ENCODE measurements at places on chromosomes 3 and 15.

GRCh38 chr3:169172535-169172934 lies 491.0 kb downstream of the MECOM start:
- no peak for DNase-seq
- H3K4me3 ChIP-seq, result no peak overlapping the region
- H3K27ac ChIP-seq, result no peak overlapping the region
- no peaks in the 10 kb centered on the region for H3K36me3 ChIP-seq
- peaks cover 8% of the 10 kb centered on the region for H3K4me1 ChIP-seq

- no peaks in the 10 kb centered on the region for H3K4me1 ChIP-seq
- H3K4me3 ChIP-seq, result no peak overlapping the region
- H3K27me3 ChIP-seq, result no peaks in the 10 kb centered on the region
- DNase-seq, result no peak
- no peaks in the 10 kb centered on the region for H3K36me3 ChIP-seq
Observed at GRCh38 chr15:54159012-54159411, 180.8 kb downstream of the UNC13C start.

DNA sequence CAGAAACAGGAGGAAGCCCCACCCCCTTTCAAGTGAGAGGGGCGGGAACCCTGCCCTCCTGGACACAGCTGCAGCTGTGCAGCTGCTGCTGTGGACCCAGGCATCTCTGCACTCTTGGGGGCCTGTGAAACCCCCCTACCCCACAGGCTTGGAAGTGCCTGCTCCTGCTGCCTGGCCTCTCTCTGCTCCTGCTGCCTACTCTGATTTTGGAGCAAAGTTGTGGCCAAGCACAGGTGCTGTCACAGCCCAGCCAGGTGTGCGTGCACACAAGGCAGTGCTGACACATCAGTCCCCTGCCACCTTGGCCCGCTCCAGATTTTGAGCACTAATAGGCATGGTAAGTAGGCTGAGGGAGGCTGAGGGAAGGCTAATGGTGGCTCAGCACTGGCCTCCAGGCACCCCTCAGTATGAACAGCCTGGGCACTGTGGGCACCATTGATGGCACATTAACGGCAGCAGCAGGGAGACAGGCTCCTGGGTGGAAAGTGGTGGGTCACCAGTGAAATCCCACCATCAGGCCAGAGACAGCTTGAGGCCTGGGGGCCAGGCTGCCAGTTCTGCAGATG lies 890.9 kb downstream of the GBE1 start:
- no peaks in the 10 kb centered on the region for H3K36me3 ChIP-seq
- no peaks in the 10 kb centered on the region for H3K27me3 ChIP-seq
- H3K4me3 ChIP-seq, result no peak overlapping the region
- H3K27ac ChIP-seq, result no peak overlapping the region

- no peak for DNase-seq
- H3K27me3 ChIP-seq, result no peaks in the 10 kb centered on the region
- H3K4me1 ChIP-seq, result no peaks in the 10 kb centered on the region
Observed at GRCh38 chr3:71629289-71629688, 45.8 kb upstream of the FOXP1 start.

- H3K4me1 ChIP-seq, result no peaks in the 10 kb centered on the region
- peaks cover 87% of the 10 kb centered on the region for H3K36me3 ChIP-seq
- no peak overlapping the region for H3K4me3 ChIP-seq
- peak; percentile 17 for DNase-seq
- H3K27me3 ChIP-seq, result no peaks in the 10 kb centered on the region
Observed at GRCh38 chr3:51934139-51934850, 7.4 kb downstream of the RRP9 start.

GRCh38 chr3:154718053-154718452 lies 288.1 kb upstream of the GPR149 start:
- no peak for DNase-seq
- no peaks in the 10 kb centered on the region for H3K27me3 ChIP-seq
- no peaks in the 10 kb centered on the region for H3K36me3 ChIP-seq

DNA sequence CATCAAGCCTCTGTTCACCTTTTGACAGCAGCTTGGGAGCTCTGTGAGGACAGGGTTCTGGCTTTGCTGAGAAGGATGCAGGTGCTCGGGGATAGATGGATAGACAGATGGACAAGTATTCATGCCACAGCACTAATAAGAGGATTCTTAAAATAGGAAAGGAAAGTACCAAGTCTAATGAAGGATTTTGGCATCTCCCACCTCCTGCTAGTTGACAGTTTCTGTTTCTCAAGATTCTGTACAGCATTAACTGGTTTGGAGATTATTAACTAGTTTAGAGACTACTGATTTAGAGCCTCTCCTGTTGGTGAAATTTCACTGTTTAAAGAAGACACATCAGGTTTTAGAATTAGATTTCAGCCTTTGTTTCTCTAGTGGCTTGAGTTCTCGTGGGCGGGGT lies 152.3 kb downstream of the CACNA1D start:
- no peak for DNase-seq
- H3K4me1 ChIP-seq, result no peaks in the 10 kb centered on the region
- H3K27ac ChIP-seq, result no peak overlapping the region
- H3K36me3 ChIP-seq, result no peaks in the 10 kb centered on the region
- H3K27me3 ChIP-seq, result no peaks in the 10 kb centered on the region
- no peak overlapping the region for H3K4me3 ChIP-seq

- no peaks in the 10 kb centered on the region for H3K27me3 ChIP-seq
- H3K36me3 ChIP-seq, result no peaks in the 10 kb centered on the region
- H3K27ac ChIP-seq, result no peak overlapping the region
- no peaks in the 10 kb centered on the region for H3K4me1 ChIP-seq
Observed at GRCh38 chr3:156216216-156216615, 95.8 kb downstream of the KCNAB1 start.

GRCh38 chr3:112382543-112383160 lies 49.7 kb downstream of the CD200 start:
- H3K4me1 ChIP-seq, result peaks cover 6% of the 10 kb centered on the region
- no peak overlapping the region for H3K4me3 ChIP-seq
- no peaks in the 10 kb centered on the region for H3K36me3 ChIP-seq
- H3K27ac ChIP-seq, result no peak overlapping the region
- H3K27me3 ChIP-seq, result no peaks in the 10 kb centered on the region

DNA sequence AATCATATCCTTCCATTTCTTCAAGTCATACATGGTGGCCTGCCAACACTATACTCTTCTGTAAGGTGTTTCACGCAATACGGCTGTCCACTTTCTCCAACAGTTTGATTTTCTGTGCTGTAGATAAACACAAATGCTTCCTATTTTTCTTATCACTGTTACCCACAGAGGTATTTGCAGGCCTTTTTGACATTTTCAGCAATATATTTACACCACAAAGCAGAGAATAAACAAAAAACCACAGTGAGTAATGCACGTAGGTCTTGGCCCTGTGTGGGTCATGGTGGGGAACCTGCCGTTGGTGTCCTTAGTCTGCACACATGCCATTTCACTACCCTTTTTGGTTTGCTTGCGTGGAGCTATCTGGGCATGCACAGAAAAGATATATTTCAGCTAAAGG lies 59.5 kb downstream of the LRRC28 start:
- no peaks in the 10 kb centered on the region for H3K27me3 ChIP-seq
- no peak overlapping the region for H3K4me3 ChIP-seq
- peaks cover 20% of the 10 kb centered on the region for H3K4me1 ChIP-seq
- no peaks in the 10 kb centered on the region for H3K36me3 ChIP-seq
- no peak overlapping the region for H3K27ac ChIP-seq

GRCh38 chr15:80568298-80568697 lies 126.8 kb upstream of the ABHD17C start:
- no peak overlapping the region for H3K27ac ChIP-seq
- H3K27me3 ChIP-seq, result no peaks in the 10 kb centered on the region
- no peak overlapping the region for H3K4me3 ChIP-seq
- peaks cover 21% of the 10 kb centered on the region for H3K36me3 ChIP-seq

GRCh38 chr15:89747708-89748682 lies 3.1 kb downstream of the MESP1 start:
- H3K27me3 ChIP-seq, result peaks cover 34% of the 10 kb centered on the region
- H3K4me3 ChIP-seq, result no peak overlapping the region
- peaks cover 33% of the 10 kb centered on the region for H3K4me1 ChIP-seq

GRCh38 chr3:2354702-2355101 lies 256.0 kb downstream of the CNTN4 start:
- no peaks in the 10 kb centered on the region for H3K36me3 ChIP-seq
- no peaks in the 10 kb centered on the region for H3K4me1 ChIP-seq
- DNase-seq, result peak; percentile 35
- no peak overlapping the region for H3K4me3 ChIP-seq
- no peaks in the 10 kb centered on the region for H3K27me3 ChIP-seq

DNA sequence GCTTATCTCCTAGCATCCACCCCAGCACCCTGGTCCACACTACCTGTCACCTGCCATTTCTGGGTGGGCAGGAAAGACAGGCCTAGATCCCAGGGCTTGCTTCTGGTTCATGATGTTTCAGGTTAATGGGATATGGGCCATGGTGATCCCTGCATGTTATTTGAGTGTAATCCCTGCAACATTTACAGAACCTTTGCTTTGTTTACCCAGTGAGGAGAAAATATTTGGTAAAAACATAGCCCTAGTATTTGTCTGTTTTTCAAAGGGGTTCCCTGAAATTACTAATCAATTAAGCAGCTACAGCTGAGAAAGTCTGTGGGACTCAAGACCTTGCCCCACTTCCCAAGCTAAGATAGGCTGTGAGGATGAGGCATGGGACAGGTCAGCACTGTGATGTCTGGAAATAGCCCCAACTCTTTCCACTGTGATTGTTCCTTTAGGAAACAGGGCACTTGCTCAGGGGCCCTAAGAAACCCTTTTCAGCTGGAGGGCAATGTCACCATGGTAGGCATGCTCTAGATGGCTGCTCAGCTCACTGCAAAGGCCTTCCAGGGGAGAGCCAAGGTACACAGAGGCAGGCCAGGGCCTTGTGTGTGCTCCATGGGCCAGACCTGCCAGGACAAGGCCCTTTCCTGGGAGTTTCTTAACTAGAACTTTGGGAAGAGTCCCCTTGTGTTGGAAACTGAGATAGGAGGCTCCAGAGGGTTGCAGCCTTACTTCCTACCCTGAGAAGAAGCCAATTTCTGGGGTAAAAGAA lies 11.1 kb downstream of the TRANK1 start:
- no peak overlapping the region for H3K27ac ChIP-seq
- no peaks in the 10 kb centered on the region for H3K27me3 ChIP-seq
- H3K4me1 ChIP-seq, result peaks cover 15% of the 10 kb centered on the region
- no peak overlapping the region for H3K4me3 ChIP-seq
- no peaks in the 10 kb centered on the region for H3K36me3 ChIP-seq
- DNase-seq, result no peak

DNA sequence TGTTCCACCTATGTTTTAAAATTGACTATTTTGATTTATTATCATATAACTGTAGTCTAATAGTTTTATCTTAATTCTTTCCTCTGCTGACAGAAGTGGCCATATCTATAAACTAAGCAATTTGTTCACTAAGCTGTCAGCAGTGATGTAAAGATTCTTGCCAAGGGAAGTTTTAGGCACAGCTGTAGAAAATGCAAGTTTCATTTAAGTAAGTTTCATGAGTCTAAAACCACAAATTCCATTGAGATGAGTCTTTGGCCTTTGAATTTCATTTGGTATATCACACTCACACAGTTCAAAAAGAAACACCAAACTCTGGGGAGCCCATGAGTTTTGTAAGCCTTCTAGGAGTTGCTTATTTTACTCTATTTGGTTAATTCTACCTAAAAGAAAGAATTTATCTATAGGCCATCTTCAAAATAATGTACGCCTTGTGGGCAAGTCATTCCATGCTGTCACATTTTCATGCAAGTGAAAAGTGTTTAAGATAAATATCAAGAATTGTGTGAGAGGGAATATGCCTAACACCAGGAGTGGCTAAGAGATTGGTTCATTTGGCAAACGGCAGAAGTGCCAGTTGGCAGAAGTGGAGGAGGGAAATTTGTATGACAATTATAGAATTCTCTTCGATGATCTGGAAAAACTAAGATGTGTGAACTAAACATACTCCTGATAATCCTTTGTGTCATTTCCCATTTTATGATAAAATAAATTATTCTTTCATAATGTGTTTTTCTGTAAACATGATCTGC lies 292.9 kb downstream of the ZIC4 start:
- no peaks in the 10 kb centered on the region for H3K4me1 ChIP-seq
- no peak overlapping the region for H3K4me3 ChIP-seq
- H3K27me3 ChIP-seq, result no peaks in the 10 kb centered on the region
- no peaks in the 10 kb centered on the region for H3K36me3 ChIP-seq

DNA sequence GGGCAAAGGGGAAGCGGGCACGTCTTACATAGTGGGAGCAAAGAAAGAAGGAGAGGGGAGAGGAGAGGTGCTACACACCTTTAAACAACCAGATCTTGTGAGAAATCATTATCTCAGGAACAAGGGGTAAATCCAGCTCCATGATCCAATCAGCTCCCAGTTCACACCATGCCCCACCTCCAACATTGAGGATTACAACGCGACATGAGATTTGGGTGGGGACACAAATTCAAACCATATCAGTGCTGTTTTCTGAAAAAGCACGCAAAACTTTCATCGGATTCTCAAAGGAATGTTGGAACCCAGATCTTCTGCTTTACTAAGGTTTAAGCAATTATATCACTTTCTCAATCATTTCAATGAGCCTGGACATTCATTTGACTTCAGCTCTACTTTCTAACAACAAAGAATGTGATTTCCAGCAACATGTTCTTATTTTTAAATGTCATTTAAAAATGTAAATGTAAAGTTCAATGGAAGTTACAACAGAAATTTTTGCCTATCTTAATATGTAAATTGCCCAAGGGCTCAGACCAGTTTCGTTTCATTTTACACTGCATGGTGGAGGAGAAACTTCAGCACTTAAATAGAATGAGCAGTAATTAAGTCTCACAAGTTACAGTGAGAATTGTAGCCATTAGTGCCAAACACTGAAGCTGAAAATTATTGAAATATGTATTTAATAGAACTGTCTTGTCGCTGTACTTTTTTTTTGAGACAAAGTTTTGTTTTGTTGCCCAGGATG lies 8.4 kb upstream of the CCDC54 start:
- no peak for DNase-seq
- no peak overlapping the region for H3K4me3 ChIP-seq
- H3K27me3 ChIP-seq, result no peaks in the 10 kb centered on the region
- H3K36me3 ChIP-seq, result no peaks in the 10 kb centered on the region

GRCh38 chr3:16881896-16882630 lies 2.7 kb upstream of the PLCL2 start:
- H3K27ac ChIP-seq, result peak overlapping the region; percentile 92
- H3K4me3 ChIP-seq, result no peak overlapping the region
- no peaks in the 10 kb centered on the region for H3K27me3 ChIP-seq
- H3K36me3 ChIP-seq, result no peaks in the 10 kb centered on the region
- DNase-seq, result no peak

DNA sequence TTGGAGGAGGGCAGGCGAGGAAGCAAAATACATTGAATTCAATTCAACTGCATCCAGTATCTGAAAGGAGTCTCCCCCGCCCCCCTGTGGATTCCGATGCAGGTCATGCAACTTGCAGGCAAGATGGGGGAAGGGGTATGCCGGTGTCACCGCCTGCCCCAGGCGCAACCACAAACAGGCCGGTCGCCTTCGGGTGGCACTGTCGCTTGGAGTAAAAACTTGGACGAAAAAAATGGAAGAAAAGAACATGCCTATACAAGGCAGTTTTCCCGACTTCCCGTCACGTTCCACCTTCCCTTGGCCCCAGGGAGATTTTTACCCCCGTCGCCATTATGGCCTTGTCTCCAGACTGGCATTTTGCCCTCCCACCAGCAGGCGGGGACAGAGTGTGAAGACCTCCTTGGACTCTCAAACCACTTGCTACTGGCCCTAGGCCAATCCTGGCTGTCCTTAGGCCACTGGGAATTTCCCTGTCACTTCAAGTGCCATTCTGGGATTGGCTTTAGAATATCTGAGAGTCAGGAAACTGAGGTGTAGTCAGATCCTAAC lies 1.6 kb upstream of the NTRK3 start:
- DNase-seq, result no peak
- H3K27me3 ChIP-seq, result peaks cover 24% of the 10 kb centered on the region
- no peak overlapping the region for H3K27ac ChIP-seq
- H3K36me3 ChIP-seq, result no peaks in the 10 kb centered on the region

- no peak for DNase-seq
- no peaks in the 10 kb centered on the region for H3K27me3 ChIP-seq
- no peaks in the 10 kb centered on the region for H3K36me3 ChIP-seq
- no peak overlapping the region for H3K4me3 ChIP-seq
Observed at GRCh38 chr15:75188499-75188898, 13.2 kb upstream of the C15orf39 start.

Measured in stomach (tissue), 19 donors.